Stimulated activated CD8-positive, alpha-beta memory T cell treated with anti-CD3 and anti-CD28 coated beads, Interleukin-2, amount 100 ng/mL, for 1 hour (primary cell): ENCODE measurements at places on chromosomes 4 and X.

DNA sequence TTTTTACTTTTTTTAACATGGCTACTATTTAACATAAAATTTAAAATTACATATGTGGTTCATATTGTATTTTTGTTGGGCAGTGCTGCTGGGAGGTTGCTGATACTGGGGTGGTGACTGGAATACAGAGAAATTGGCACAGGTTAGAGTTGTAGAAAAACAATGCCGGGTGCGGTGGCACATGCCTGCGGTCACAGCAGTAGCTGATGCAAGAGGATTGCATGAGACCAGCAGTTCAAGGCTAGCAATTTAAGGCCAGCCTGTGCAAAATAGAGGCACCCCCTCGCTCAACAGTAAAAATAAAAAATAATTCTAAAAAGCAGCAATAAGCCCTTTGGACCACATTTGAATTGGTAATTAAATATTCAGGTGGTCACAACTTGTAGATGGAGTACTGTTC lies 11.8 kb upstream of the CPE start:
- no peak for DNase-seq

- DNase-seq: no peak
Measured at GRCh38 chrX:7262551-7262950, 114.6 kb upstream of the PUDP start.

DNA sequence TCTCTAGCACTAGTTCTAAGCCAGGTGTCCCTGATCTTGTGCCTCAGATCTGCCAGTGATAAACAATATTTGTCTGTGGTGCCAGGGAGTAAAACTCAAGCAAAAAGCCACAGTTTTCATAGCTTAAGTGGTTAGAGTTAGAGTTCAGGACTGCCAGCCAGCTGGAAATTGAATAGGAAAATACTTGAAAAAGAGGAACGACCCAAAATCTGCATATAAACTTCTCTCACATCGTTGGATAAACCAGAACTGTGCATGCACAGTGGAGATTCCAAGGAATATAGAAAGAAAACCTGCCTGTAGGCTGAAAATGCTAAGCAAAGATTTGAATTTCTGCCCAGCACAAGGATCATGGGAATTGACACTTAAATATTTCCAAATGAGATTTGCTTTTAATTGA lies 35.0 kb upstream of the GNPDA2 start:
- no peak for DNase-seq

DNA sequence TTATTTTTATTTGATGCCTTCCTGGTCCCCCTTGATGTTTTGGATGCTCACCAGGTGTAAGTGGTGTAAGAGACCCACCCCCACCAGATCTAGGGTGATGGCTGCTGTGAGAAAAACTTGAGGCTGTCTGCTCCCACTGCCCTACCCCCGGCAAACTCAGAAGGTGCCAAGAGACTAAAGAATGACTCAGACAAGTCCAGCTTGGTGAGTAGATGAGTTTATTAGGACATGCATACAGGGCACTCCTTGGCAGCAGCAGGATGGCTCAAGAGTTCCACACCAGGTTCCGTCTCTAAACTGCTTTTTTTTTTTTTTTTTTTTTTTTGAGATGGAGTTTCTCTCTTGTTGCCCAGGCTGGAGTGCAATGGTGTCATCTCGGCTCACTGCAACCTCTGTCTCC lies 84.0 kb upstream of the HPF1 start:
- DNase-seq: no peak

- DNase-seq: no peak
Measured at GRCh38 chrX:17374619-17375366, at the start of gene NHS. TSS of gene NHS (plus strand) at chrX:17375200. CDS start at chrX:17375758, 558 bp downstream.

- DNase-seq: no peak
Measured at GRCh38 chrX:140715787-140716186, 6.2 kb downstream of the LINC00632 start.

- DNase-seq: no peak
Measured at GRCh38 chr4:138300616-138301015, 58.5 kb upstream of the SLC7A11 start.
